ENCODE measurements at places on chromosomes 3 and 15. TPM values are rescaled to one million over a fixed set of nuclear protein-coding genes. Genes with fewer than 3 reads are reported as not detected.
A peak's percentile ranks its signal among the peaks of the same experiment; 100 is the strongest.

GRCh38 chr3:121430664-121431215 lies 115.0 kb downstream of the POLQ start:
- no peak for DNase-seq

Gene PLD1
- total RNA-seq: 4.6 TPM

Gene TMC3
- total RNA-seq: not detected

Gene IL5RA
- not detected for total RNA-seq

GRCh38 chr15:92394309-92395097 lies 822 bp downstream of the ST8SIA2 start:
- no peak for DNase-seq

Gene FBXL22
- 0.24 TPM for total RNA-seq

GRCh38 chr15:101772921-101773320 lies 30.4 kb upstream of the OR4F6 start:
- no peak for DNase-seq

DNA sequence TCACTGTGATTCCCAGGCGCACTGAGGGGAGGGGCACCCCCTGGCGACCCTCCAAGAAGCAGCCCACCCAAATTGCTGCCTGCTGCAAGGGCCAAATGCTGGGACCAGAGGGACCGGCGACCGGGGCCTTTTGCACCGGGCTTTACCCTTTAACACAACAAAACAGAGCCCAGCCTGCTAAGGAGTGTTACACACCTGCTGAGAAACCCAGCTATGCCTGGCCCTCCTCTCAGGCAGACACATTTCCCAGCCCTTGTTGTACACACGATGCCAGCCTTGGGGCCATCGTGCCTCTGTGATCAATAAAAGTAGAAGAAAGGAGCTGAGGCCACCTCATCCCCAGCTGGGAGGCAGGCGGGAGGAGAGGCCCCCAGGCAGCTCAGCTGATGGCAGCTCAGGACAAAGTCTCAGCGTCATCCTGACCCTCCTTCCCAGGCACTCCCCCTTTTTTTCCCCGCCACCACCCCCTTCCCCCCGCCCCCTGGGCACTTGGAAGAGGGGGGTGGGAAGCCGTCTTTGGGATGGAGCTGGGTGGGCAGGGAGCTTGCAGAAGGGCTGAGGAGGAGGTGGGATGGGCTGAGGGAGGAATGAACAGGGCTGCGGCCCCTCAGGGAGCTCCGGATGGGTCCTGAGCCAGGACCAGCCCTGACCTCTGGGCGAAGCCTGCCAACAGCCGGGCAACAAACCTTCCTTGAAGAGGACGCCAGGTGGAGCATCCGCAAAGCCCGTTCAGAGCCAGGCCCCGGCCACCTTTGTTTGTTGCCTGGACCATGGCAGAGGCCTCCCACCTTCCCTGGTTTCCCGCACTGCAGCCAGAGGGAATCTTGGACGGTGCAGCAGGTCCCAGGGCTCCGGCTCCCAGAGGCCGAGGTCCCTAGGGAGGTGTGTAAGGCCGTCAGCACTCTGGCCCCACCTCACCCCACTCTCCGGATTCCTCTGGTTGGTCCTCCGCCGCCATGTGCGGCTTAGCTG lies 45.9 kb upstream of the SEC61A1 start:
- no peak for DNase-seq

DNA sequence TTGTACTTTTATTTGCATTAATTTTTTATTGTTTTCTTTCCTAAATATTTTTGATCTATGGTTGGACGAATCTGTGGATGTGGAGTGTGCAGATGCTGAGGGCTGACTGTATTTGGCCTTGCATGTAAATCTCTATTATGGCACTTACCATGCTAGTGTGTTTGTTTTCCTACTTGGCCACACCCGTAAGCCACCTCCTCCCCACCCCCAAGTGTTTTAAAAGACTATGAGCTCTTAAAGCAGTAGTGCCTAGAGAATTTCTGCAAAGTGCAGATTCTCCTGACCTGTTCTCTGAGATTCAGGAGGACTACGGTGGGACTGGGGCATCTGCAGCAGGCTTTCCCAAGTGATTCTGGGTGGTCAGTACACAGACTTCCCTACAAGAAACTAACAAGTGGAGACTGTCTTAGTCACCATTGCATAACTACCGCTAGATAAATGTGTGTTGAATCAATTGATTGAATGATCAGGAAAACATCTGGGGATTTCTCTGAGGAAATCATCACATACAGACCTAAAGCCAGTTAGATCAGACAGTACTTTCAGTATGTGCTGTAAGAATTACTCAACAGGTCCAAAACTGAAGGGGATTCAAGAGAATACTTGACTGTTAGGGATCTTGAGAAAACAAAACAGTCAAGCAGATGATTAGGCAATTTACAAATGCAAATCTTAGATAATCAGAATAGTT lies 6.2 kb upstream of the TIPARP start:
- peak; percentile 41 for DNase-seq

DNA sequence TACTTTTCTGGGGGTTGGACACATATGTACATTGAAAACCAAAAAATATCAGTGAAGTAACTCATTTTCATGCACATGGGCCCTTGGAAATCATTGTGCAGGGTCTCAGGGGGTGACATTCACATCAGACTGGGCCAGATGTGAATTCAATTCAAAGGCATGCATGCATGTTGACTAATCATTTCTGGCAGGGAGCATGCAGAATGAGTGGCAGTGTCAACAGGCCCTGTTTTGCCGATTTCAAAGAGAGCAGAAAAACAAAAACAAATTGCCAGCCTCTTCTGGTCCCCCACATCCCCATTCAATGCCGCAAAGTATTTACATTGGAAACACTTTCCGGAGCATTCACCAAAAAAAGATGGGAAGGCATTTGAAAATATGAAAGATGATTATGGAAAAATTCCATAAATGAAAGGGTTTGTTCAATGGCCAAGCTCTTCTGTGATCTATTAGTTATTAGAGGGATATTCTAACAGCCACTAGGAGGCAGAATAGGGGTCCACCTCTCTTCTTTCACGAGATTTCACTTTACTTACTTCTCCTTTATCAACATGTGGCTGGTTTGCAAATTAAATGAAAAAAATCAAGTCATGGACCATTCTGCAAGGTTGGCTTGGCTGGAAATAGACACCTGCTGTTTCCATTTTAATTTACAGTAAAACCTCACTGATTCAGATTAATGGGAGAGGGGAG lies 119.9 kb upstream of the FEZF2 start:
- DNase-seq: peak; percentile 0

Gene CALML4
- 9.1 TPM for total RNA-seq

All from A673 (cell line).